ENCODE measurements at places on chromosomes 6 and 20.

- DNase-seq = no peak
These were observed 969.7 kb downstream of the KIF16B start for GRCh38 chr20:15603506-15603905.

- no peak for DNase-seq
These were observed 355.9 kb downstream of the BTBD9 start for GRCh38 chr6:38283734-38284362.

- no peak for DNase-seq
These were observed 29.0 kb upstream of the GTSF1L start for GRCh38 chr20:43755851-43756250.

DNA sequence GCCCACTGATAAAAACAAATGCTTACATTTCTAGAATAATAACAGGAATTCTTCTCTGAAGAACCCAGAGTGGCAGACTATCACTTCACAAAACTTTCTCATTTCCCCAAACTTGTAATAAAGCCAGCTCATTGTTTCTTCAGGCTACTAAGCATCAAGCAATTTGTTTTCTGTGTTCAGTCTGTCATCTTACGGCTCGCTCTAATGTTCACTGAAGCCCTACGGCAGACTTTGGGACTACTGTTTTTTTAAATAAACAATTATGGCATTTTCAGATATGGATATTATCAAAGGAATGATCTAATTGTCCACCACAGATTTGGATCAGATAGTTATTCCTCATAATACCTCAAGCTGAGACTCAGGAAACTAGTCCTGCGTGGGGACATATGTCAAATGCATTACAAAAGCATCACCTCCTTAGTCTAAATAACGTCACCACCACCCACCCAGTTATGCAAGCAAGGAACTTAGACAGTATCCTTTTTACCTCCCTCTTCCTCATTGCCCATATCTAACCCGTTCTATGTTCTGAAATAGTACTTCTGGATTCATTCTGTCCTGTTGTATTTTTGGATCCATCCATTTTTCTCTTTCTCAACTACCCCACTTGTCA is 415.1 kb downstream of the PLCB1 start:
- DNase-seq = no peak

DNA sequence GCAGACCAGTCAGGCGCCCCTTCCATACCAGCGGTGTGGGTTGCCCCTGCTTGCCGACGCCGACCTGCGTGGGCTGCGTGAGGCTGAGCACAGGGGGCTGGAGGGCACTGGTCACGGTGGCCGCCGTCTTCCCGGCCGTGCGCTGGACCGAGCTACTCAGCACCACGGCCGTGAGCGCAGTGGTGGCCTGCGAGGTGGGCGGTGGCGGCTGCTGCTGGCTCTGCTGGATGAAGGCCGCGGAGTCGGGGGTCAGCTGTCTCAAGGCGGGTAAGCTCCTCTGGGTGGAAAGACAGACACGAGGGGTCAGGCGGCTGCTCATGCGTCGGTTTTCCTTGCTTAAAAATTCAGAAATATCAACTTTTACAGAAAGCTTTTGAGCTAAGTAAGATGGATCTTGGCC is 59.2 kb downstream of the TAF4 start:
- DNase-seq = no peak

GRCh38 chr6:158009114-158009891 is 27.6 kb downstream of the SYNJ2 start:
- DNase-seq = no peak
